ENCODE measurements at places on chromosomes 2 and 18.

DNA sequence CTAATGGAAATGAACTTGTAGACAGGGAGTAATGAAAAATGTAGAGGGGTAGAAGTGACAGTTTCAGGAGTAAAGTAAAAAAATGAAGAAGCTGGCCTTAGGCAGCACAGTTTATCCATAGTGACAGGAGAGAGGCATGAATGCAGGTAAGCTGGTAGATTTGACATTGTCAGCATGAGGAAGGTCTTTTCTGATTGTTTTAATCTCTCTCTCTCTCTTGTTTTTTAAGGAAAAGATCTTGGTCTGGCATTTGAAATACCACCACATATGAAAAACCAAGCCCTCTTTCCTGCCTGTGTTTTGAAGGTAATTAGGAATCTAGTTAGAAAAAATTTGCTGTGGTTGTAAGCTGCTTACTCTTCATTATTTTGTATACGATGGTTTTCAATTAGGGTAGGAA, 14.1 kb downstream of the DDX1 start:
- no peak for DNase-seq

GRCh38 chr2:31979018-31979417, 31.8 kb downstream of the MEMO1 start:
- DNase-seq = no peak

GRCh38 chr18:60925892-60926291, 407.3 kb upstream of the CDH20 start:
- no peak for DNase-seq

GRCh38 chr2:199810422-199811171, 40.4 kb downstream of the FTCDNL1 start:
- peak; percentile 13 for DNase-seq

GRCh38 chr2:73716543-73717250, 20.4 kb downstream of the TPRKB start:
- peak; percentile 49 for DNase-seq

Data from HCEC 1CT (cell line).